ENCODE measurements at places on chromosomes 6 and 20. TPM values are rescaled to one million over a fixed set of nuclear protein-coding genes. Genes with fewer than 3 reads are reported as not detected.

GRCh38 chr20:818001-818664 is 15.4 kb upstream of the FAM110A start:
- H3K36me3 ChIP-seq, result no peaks in the 10 kb centered on the region
- no peak overlapping the region for H3K27ac ChIP-seq
- no peak for DNase-seq

DNA sequence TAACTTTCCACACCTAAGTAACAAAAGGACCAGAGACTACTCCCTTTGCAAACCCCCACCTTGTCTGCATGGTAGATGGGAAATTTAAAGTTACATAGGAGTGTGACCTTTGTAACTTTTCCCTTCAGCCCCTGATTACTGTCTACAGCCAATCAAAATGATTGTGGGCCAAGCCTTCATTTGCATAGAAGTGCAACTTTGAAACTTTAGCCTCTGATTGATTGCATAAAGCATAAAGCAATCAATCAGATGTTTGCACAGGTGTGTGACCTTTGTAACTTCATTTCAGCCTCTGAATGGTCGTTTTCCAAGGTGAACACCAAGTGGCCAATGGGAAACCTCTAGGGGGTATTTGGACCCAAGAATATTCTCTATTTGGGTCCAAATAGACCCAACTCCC is 46.1 kb downstream of the PRKN start:
- no peak overlapping the region for H3K4me3 ChIP-seq
- no peak for DNase-seq
- H3K36me3 ChIP-seq, result no peaks in the 10 kb centered on the region
- H3K27ac ChIP-seq, result no peak overlapping the region
- H3K4me1 ChIP-seq, result no peaks in the 10 kb centered on the region

GRCh38 chr20:59774921-59775686 is 158.3 kb downstream of the SYCP2 start:
- no peaks in the 10 kb centered on the region for H3K36me3 ChIP-seq
- H3K4me1 ChIP-seq, result no peaks in the 10 kb centered on the region
- H3K27ac ChIP-seq, result no peak overlapping the region
- H3K27me3 ChIP-seq, result no peaks in the 10 kb centered on the region
- no peak overlapping the region for H3K4me3 ChIP-seq
- DNase-seq, result no peak

DNA sequence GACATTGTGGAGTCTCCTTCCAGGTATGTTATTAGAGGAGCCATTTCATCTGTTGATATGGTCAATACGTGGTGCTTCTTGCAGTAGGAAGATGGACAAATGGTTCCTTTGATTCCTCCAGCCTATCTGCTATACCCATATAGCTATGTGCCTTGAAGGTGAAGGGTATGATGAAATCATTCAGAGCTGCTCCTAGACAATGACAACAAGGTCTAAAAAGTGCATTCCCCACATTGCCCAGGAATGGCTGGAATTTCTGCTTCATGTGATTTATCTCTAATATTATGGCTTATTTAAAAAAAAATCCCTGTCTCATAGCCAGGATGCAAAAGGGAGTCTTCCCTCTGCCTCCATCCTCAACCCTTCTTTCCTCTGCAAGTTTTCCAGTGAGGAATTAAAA is 14.1 kb downstream of the DAAM2 start:
- peaks cover 10% of the 10 kb centered on the region for H3K27me3 ChIP-seq
- no peak for DNase-seq
- H3K4me3 ChIP-seq, result no peak overlapping the region
- no peaks in the 10 kb centered on the region for H3K4me1 ChIP-seq

DNA sequence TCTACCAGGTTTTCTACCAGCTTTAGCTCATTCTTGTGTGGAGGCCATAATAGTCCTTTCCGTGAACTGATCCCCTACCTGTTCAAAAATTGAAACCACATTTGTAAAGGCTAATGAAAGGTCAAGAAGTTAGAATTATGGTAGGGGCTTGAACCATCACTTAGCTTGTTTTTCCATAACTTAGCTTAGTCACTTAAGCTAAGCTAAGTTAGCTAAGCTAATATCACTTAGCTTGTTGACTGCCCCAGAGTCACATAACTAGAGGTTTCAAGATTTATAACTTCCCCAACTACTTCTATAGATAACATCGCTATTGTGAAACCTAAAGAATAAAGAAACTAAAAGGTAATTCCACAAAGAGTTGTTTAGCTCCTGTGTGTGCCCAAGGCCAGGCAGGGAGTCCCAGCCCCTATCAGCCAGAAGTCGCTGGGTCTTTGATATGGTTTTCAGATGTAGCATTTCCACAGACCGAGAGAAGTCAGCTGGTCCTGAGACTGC is 131.8 kb downstream of the VEGFA start:
- no peaks in the 10 kb centered on the region for H3K36me3 ChIP-seq
- DNase-seq, result no peak
- H3K27ac ChIP-seq, result no peak overlapping the region
- no peak overlapping the region for H3K4me3 ChIP-seq
- H3K4me1 ChIP-seq, result peaks cover 5% of the 10 kb centered on the region
- no peaks in the 10 kb centered on the region for H3K27me3 ChIP-seq

GRCh38 chr6:123962508-123962907 is 158.8 kb downstream of the NKAIN2 start:
- H3K4me1 ChIP-seq, result no peaks in the 10 kb centered on the region
- no peak overlapping the region for H3K4me3 ChIP-seq
- H3K27ac ChIP-seq, result no peak overlapping the region
- no peaks in the 10 kb centered on the region for H3K36me3 ChIP-seq
- no peaks in the 10 kb centered on the region for H3K27me3 ChIP-seq

GRCh38 chr6:152142105-152142504 is 334.6 kb downstream of the ESR1 start:
- no peak for DNase-seq
- H3K27ac ChIP-seq, result no peak overlapping the region
- peaks cover 16% of the 10 kb centered on the region for H3K36me3 ChIP-seq
- no peaks in the 10 kb centered on the region for H3K4me1 ChIP-seq
- H3K27me3 ChIP-seq, result no peaks in the 10 kb centered on the region
- H3K4me3 ChIP-seq, result no peak overlapping the region

The PTCRA gene
- total RNA-seq, result not detected

DNA sequence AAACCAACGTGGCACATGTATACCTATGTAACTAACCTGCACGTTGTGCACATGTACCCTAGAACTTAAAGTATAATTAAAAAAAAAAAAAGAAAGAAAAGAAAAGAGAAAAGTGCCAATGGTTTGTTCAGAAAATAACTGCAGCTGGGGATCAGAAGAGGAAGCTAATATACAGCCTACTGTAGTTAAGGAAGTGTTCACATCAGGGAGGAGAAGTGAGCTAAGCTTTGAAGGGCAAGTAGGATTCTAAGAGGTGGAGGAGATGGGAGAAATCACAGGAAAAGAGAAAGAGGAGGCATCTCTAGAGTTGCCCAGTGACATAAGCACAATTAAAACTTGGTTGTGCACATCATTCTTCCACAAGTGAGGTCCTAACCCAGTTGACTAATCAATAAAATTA is 214.4 kb upstream of the DTNBP1 start:
- peaks cover 6% of the 10 kb centered on the region for H3K27me3 ChIP-seq
- H3K4me1 ChIP-seq, result peaks cover 19% of the 10 kb centered on the region
- DNase-seq, result no peak
- no peak overlapping the region for H3K27ac ChIP-seq

- H3K27ac ChIP-seq, result no peak overlapping the region
- no peaks in the 10 kb centered on the region for H3K36me3 ChIP-seq
- no peak overlapping the region for H3K4me3 ChIP-seq
- peaks cover 44% of the 10 kb centered on the region for H3K27me3 ChIP-seq
- H3K4me1 ChIP-seq, result peaks cover 4% of the 10 kb centered on the region
Measured at GRCh38 chr6:5086294-5086890, 1.3 kb downstream of the PPP1R3G start.

DNA sequence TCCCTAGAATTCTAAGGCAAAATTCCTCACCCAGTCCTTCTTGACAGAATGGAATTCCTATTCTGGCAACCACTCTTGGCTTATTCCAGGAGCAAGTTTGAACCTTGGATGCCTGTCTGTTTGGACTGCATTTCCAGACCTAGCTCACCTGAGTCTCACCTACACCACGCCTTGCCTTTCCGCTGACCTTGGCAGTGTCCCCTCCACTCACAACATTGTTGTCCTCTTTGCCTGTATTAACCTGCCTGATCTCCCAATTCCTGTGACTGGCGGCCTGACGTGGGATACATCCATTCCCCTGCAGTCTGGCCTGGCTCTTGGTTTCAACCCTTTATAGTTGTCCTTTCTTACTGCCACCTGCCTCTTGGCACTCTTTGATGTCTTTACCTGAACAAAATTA is 281.4 kb upstream of the SOX4 start:
- H3K27me3 ChIP-seq, result peaks cover 2% of the 10 kb centered on the region
- no peaks in the 10 kb centered on the region for H3K4me1 ChIP-seq
- no peak for DNase-seq
- no peaks in the 10 kb centered on the region for H3K36me3 ChIP-seq
- H3K27ac ChIP-seq, result no peak overlapping the region

DNA sequence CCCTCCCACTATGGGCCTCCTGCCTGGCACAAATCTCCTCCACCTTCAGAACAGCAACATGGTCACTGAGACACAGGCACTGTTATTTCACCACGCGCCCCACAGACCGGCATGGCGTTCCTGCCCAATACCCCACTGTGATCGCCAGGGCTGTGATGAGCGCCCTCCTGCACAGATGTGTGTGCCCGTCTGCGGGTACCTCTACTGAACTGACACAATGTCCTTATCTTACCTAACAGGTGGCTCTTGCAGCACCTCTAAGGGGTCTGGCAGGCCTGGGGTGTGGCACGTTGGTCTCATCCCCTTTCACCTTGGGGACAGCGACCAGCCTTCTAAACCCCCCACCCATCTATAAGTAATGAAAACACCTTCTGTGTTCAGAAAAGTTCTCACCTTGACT is 64.2 kb downstream of the STAU1 start:
- no peak for DNase-seq
- H3K36me3 ChIP-seq, result peaks cover 41% of the 10 kb centered on the region
- no peak overlapping the region for H3K4me3 ChIP-seq
- H3K27ac ChIP-seq, result no peak overlapping the region
- peaks cover 3% of the 10 kb centered on the region for H3K4me1 ChIP-seq

DNA sequence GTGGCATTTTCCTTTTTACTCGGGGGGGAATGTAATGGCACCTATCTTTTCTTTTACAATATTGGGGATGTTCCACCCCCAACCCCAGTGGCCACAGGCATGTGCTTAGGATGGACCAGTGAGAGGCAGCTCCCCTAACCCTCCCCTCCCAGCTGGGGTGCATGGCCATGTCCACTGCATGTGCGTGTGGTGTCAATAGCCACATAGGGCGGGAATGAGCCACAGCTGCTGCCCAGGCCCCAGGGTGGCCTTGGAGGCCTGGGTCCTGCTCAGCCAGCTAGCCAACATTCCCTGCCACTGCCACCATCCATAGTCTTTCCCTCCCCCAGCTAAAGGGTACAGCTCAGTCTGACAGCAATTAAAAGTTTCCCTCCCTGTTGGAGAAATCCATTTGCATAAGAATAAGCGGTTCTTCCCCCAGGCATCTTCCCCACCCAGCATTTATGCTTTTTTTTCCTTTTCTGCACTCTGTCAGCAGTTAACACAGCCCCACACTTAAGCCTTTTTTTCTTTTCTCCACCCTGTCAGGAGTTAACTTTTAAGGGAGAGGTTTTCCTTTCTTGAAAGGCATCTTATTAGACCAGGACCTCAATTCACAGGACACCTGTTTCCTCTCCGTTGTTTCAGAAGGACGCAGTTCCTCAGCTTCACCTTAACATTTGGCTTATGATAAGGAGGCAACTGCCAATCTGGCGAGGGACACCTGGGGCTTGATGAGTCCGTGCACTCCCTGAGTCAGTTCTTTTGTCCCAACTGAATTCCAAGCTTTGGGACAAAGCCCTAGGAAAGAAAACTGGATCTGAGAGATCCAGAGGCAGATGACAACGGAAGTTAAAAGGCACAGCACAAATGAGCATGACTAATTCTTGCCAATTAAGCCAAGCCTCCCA is 121.4 kb downstream of the TPBG start:
- no peaks in the 10 kb centered on the region for H3K36me3 ChIP-seq
- no peak for DNase-seq
- H3K4me3 ChIP-seq, result no peak overlapping the region
- H3K4me1 ChIP-seq, result no peaks in the 10 kb centered on the region
- no peak overlapping the region for H3K27ac ChIP-seq

DNA sequence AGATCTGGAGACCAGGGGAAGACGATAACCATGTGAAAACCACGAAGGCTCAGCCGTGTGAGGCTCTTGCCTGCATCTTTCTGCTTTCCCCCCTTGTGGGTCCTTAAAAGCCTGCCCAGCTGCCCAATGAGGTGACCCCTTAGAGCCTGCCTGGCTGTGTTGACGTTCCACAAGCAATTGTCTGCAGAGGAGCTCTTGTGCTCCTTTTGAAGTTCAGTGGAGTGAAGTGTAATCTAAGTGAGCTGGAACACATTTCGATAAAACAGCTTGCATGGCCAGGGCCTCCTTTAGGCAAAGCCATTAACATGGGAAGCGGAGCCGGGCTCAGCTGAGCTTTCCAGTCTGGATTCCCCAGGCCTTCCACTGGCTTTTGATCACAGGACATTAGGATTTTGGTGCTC is 27.3 kb upstream of the TCP11 start:
- no peak overlapping the region for H3K27ac ChIP-seq
- no peaks in the 10 kb centered on the region for H3K36me3 ChIP-seq
- H3K27me3 ChIP-seq, result peaks cover 8% of the 10 kb centered on the region
- H3K4me1 ChIP-seq, result no peaks in the 10 kb centered on the region

DNA sequence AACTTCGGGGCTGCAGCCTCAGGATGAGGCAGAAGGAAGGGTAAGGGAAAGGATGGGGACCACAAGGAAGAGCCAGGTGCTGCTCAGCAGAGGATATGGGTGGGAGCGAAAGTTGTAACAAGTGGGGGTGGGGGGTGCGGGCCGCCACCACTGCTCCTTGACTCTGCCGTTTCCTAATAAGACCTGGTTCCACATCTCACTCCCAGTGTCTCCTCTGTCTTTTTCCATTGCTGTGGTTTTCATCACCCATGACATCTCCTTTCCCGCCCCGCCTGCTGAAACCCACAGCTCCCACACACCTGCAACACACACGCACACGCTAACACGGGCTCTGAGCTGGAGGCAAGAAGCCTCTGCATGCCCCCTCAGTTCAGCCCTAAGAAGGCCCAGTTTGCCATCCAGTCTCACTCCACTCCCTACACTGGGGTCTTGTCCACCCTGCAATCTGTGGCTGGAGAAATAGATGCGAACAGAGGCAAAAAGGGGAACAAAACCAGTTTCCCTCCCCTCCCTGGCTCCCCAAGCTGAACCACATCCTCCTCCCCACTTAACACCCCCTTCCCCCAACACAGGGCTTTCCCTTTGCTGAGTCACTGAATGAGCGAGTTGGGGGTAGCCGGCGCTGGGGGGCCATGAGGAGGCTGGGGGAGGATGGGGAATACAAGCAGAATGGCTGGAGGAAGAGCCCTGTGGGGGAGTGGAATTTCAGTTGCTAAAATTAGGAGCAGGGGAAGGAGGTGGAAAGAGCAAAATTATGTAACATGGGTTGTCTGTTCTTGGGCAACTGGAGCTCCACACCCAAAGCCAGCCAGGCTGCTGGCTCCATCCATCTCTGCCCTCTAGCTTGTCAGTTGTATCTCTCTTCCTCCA is 11.5 kb downstream of the NFKBIL1 start:
- DNase-seq, result peak; percentile 85
- peaks cover 45% of the 10 kb centered on the region for H3K36me3 ChIP-seq
- H3K4me1 ChIP-seq, result peaks cover 80% of the 10 kb centered on the region
- H3K27me3 ChIP-seq, result no peaks in the 10 kb centered on the region
- peak overlapping the region; percentile 56 for H3K4me3 ChIP-seq
- H3K27ac ChIP-seq, result peak overlapping the region; percentile 90
